ENCODE measurements at places on chromosomes 6 and 20.
A peak's percentile ranks its signal among the peaks of the same experiment; 100 is the strongest.

- DNase-seq = peak; percentile 47
Observed at GRCh38 chr6:165218829-165219228, 90.6 kb downstream of the C6orf118 start.

DNA sequence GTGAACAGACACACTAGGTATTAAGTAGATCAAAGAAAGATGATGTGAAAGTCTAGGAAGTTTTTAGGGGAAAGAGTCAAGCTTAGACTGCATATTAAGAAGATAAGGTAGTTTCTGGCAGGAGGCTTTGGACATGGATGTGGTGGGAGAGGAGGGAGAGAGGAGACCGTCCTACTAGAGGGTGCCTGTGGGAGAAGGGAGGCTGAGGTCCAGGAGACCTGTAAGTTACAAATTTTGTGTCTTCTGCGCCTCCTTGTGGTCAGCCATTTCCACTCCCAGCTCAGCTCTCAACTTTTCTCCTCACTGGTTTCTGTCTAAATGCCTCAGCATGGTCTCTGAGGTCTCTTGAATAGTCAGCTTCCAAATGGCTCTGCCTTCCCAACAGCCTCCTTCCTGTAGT, 193.5 kb downstream of the UNC5CL start:
- peak; percentile 29 for DNase-seq

DNA sequence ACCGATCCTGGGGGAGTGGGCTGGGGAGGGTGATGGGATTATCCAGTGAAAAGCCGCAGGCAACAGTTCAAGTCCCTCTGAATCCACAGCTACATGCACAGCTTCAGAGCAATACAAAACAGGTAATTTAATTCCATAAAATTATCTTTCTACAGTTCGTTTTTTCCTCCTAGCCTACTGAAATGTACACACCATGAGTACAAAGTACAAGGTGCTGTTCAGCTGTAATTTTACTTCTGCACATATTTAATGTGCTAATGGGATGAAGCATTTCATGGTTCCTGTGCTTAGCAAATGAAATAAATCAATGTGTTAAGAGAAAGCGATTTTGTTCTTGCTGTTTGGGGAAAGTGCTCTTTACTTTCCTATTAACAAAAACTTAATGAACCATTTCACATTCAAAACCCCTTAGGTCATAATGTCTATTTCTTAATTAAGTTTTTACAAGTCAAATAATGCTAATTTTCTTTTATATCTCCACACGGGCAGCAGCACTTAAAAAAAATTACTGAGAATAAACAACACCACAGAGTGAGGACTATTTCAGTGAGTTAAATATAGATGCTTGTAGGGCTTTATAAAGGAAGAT, 71.8 kb downstream of the INSM1 start:
- no peak for DNase-seq

GRCh38 chr6:3696525-3697088, 54.9 kb downstream of the PXDC1 start:
- peak; percentile 46 for DNase-seq

DNA sequence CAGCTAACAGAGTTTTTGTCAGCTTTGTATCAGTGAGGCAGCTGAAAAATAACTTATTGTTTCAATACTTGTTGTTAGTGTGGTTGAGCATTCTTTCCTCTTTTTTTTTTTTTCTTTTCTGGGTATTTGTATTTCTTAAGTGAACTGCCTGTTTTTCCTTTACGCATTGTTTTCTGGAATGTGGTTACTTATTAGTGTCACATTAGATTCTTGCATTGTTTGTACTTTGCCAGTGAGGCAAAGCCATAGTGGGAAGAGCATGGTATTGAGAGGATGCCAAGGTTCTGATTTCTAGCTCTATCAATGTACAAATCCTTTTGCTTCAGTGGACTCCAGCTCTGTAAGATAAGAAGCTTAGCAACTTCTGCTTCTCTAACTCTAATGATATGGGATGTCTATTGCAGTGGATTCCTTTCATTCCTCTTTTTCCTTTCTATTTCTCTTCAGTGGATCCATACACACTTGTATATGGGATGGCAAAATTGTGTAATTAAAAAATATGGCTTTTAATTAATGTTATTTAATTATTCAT, 3.9 kb downstream of the CDKAL1 start:
- no peak for DNase-seq

DNA sequence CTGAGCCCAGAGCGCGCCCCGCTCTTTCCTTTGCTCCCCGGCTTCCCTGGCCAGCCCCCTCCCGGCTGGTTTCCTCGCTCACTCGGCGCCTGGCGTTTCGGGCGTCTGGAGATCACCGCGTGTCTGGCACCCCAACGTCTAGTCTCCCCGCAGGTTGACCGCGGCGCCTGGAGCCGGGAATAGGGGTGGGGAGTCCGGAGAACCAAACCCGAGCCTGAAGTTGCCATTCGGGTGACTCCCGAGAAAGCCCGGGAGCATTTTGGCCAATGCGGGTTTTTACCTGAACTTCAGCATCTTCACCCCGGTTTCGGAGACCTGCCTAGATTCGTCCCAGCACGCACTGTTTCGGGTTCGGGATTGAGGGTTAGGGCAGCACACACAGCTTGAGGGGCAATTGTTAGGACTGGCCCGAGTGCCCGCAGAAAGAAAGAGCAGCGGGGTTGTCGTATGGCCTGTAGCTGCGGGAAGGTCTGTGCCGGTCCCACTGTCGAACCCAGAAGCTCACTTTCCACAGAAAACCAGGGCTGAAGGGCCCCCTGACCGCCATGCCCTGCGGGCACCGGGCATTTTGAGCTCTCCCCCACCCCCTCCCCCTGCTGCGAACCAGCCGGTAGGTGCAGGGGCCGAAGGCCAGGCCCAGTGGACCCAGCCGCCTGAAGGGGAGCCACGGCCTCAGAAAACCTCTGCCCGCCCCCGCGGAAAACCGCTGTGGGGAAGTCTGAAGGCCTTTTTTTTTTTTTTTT, 2.1 kb downstream of the FOXP4 start:
- DNase-seq = no peak

GRCh38 chr20:56928007-56928406, 298.9 kb downstream of the TFAP2C start:
- DNase-seq = no peak

GRCh38 chr6:88982720-88983119, 19.3 kb upstream of the RNGTT start:
- peak; percentile 74 for DNase-seq

GRCh38 chr6:12605888-12606345, 110.7 kb upstream of the PHACTR1 start:
- DNase-seq = peak; percentile 73

- no peak for DNase-seq
Observed at GRCh38 chr6:136541395-136541794, 8.8 kb downstream of the MAP7 start.

DNA sequence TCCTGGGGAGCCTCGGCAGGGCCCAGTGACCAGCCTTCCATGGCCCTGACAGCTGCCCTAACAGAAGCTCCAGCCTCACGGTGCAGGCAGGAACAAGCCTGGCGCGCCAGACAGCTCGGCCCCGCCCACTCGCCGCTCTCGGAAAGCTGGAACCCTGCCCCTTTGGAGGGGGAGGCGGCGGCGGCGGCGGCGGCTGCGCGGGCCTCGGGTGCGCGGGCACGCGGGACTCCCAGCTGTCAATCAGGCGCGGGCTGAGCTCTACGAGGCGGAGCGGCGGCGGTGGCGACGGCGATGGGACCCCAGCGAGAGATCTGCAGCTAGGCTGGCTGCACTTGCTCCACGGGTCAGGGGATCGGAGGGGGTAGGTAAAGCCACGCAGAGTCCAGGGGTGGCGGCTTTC, at the start of gene NRSN1:
Gene NRSN1 (plus strand): TSS at position 236 of the 400 bp plus-strand sequence. CDS start 8,113 bp downstream, outside the sequence.
- DNase-seq = no peak

DNA sequence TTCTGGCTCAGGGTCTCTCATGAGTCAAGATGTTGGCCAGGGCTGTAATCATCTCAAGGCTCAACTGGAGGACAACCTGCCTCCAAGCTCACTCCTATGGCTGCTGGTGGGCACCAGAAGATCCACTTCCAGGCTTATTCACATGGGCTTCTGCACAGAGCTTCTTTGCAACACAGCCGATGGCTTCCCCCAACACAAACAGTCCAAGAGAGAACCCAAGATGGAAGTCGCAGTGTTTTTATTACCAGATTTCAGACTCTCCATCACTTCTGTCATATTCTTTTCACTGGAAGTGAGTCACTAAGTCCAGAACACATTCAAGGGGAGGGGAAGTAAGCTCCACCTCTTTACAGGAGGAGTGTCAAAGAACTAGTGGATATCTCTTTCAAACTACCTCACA, 75.5 kb downstream of the CD164 start:
- DNase-seq = no peak

DNA sequence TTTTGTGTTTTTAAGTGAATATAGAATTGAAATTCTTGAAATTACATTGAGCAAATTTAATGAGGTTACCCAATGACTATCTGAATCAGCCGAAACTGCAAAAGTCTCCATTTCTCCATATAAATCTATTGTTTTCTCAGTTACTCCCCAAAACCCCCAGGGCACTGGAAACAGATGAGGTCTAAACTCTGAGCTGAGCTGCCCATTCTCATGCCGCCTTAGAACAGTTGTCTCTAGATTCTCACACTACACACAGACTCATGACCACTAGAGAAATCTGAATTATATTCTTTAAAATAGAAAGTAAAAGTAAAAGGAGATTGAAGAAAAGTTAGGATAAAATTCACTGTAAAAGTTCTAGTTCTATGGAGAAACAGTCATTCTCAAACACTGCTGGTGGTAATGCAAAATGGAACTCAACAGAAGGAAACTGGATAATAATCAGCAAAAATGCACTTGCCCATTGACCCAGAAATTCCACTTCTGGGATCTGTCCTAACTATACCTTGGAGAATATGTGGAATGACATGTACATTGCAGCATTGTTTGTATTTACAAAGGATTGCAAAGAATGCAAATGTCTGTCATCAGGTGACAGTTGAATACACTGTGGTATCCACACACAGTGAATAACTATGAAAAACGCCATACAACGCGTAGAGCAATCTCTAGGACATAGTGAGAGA, 125.5 kb downstream of the IPCEF1 start:
- DNase-seq = no peak

GRCh38 chr6:160055813-160056212, 65.8 kb upstream of the SLC22A1 start:
- no peak for DNase-seq

- DNase-seq = no peak
Observed at GRCh38 chr6:108163644-108164542, 1.9 kb upstream of the NR2E1 start.

DNA sequence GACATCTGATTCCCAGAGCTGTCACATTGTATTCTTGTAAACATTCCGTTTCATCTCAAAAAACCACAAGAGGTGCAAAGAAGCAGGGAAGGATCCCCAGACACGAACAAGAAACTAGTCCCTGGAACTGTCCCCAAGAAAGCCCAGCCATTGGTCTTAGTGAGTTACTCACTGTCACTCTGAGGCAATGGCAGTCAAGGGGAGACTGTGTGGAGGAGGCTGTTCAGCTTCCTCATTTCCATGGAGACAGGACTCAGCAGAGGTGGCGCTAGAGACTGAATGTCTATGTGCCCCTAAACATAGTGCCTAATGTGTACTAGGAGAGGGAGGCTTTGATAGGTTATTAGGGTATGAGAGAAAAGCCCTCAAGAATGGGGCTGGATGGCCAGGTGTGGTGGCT, 11.1 kb downstream of the ULBP1 start:
- no peak for DNase-seq

DNA sequence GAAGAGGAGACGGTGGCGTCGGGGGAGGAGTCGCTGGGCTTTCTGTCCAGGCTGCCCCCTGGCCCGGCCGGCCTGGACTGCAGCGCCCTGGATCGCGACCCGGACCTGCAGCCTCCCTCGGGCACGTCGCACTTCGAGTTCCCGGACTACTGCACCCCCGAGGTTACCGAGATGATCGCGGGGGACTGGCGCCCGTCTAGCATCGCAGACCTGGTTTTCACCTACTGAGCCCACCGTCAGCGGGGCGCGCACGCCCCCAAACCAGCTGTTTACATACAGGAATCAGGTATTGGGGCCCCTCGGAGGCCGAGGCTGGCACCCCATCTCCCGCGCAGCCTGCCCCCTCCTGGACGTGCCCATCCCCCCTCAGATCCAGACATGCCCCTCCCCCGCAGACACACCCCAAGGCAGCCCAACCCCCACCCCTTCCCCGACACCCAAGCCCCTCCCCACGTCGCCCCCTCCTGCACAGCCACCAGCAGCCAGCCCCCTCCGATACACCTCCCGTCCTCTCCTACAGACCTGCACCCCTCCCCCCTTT, 1.4 kb downstream of the SOX12 start:
- peak; percentile 22 for DNase-seq

- no peak for DNase-seq
Observed at GRCh38 chr6:69771158-69771906, 25.5 kb downstream of the LMBRD1 start.

DNA sequence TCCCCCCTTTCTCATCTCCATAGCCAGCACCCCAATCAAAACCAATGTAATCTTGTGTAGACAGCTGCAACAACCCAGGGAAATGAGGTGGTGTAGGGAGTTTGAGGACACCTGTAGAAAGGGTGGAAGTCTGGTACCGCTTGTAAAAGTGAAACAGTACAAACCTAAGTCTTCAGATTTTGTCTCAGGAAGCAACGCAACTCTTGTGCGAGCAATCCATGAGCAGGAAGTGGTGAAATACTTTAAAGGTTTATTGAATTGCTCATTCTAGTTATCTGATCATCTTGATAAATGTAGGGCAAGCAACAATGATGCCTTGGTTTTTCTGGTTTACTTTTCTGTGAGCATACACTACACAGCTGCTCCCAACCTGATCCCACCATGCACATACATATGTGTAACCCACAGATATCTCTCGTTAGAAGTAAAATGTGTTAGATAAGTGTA, 71.1 kb upstream of the THEMIS start:
- DNase-seq = peak; percentile 64

GRCh38 chr6:16130932-16131387, 2.1 kb downstream of the MYLIP start:
- peak; percentile 80 for DNase-seq

DNA sequence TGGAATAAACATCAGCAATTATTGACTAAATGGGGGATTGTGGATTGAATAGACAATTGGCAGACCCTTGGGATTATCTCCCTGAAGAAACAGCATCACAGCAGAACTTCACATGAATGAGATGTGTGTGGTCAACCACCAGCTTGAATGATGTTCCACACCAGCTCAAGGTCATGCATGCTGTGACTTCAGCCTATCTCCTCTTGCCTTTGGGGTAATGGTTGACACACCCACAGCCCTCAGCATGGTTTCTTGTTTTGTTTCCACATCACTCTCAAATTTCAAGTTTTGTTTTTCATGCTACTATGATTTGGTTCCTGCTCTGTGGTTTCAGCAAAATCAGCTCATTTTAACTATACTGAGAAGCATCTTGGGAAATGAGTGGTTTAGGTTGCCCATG, 94.3 kb downstream of the PAK5 start:
- DNase-seq = no peak

GRCh38 chr6:137571854-137572253, 77.7 kb upstream of the OLIG3 start:
- DNase-seq = peak; percentile 8

All from fibroblast of skin of scalp (primary cell).